BJ (cell line): ENCODE measurements at places on chromosomes 1 and 21.

- peak; percentile 34 for DNase-seq
These were observed 397.6 kb downstream of the LRRIQ3 start for GRCh38 chr1:73800376-73800775.

DNA sequence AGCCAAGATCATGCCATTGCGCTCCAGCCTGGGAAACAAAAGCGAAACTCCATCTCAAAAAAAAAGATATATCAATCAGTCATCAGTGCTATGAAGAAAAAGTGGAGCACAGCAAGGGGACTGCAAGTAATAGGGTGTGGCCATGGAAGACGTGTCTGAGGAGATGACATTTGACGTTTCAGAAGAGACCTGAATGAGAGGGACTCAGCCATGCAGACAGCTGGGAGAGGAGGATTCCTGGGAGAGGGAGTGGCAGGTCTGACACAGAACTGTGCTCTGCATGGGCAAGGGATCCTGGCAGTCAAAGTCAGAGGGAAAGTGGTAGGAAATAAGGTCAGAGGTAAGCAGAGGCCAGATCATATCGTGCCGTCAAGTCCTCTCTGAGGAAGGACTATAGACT lies 3.3 kb downstream of the LAX1 start:
- no peak for DNase-seq

- peak; percentile 100 for DNase-seq
These were observed 48.7 kb upstream of the COL6A2 start for GRCh38 chr21:46048926-46049889.

- DNase-seq = no peak
These were observed at the start of gene HJV for GRCh38 chr1:146021622-146022402. Gene HJV, minus strand, starts transcription at chr1:146021735. Its CDS starts 1,504 bp downstream, at chr1:146020231.

DNA sequence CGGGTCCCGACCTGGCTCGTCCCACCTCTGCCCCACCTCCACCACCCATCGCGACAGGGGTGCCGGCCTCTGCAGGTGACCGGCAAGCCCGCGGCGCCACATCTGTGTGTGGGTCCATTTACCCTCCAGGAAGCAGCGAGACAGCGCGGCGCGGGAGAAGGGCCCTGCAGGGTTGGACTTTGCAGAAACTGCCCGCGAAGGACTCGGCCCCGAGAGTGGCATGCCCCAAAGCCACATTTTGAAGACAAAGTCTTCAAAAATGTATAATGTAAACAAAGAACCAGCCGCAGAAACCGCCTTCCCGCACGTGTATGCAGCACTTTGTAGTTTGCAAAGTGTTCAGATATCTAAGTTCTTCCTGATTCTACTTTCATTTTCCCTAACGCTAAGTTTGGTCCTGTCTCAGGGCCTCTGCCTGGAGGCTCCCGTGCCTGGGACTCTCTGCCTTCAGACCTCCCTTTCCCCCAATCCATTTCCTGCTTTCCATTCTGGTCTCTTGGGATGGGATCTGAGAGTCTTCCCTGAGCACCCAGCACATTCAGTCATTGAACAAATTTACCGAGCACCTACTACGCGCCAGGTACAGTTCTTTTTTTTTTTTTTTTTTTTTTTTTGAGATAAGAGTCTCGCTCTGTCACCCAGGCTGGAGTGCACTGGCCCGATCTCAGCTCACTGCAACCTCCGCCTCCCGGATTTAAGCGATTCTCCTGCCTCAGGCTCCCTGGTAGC lies 524 bp upstream of the TMCO4 start:
- peak; percentile 42 for DNase-seq

DNA sequence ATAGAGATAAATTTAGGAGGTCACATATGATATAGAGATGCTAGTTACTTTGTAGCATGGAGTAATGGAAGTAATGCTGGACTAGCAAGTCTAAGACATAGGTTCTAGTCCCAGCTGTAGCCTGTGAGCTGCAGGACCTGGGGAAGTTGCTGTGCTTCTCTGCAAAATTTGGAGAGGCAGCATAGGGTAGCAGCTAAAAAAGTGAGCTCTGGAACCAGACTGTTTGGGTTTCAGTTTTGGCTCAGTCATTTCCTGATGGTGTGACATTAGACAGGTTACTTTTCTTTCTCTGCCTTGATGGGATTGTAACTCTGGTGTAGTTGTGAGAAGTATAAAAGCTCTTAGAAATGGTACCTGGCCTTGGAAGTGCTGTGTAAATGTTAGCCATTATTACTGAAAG lies 3.3 kb downstream of the METTL13 start:
- DNase-seq = no peak

DNA sequence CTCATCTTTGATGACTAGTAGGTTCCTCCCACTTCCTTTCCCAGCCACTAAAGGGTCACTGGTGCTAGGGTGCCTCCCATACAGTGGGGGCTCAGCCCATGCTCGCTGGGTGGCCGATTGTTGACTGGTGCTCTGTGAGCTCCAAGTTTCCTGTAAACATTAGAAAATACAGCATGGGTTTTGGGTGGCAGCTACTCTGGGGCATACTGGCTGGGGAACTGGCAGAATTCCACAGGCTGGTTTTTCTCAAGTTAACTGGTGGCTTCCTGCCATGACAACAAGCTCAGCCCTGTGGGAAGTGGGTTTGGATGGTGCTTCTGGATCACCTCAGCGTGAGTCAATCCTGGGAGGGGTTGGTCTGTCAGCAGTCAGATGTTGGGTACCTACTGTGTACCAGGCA lies 28.7 kb upstream of the CRNN start:
- DNase-seq = no peak

DNA sequence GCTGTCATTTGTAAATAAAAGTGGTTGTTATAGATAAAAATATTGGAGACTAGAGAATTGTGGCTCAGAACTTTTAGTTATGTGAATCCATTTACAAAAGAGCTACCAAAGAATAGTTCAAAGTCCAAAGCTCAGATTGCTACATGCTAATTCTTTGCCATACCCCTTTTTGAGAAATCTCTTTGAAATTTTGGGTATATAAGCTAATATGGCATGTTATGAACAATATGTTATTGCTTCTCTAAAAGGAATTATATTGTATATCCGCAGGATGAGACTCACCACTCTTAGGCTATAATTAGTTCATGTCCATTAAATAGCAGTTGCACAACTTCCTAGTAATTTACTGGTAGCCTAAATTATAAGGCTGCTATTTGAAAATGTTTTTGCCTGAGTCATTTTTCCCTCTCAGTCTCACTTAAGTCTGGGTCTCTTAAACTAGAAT lies 178.0 kb downstream of the ZNF281 start:
- peak; percentile 51 for DNase-seq

GRCh38 chr1:197917805-197918651 lies 856 bp downstream of the LHX9 start:
- no peak for DNase-seq

DNA sequence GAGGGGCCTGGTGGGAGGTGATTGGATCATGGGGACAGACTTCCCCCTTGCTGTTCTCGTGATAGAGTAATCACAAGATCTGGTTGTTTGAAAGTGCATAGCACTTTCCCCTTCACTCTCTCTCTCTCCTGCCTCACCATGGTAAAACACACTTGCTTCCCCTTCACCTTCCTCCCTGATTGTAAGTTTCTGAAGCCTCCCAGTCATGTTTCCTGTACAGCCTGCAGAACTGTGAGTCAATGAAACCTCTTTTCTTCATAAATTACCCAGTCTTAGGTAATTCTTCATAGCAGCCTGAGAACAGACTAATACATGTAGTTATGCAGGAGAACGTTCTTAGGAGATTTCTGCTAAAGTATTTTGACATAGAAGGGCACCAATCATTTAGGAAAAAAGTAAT lies 59.9 kb upstream of the FBXO28 start:
- DNase-seq = no peak

- no peak for DNase-seq
These were observed 9.8 kb downstream of the SCMH1 start for GRCh38 chr1:41232305-41232704.

DNA sequence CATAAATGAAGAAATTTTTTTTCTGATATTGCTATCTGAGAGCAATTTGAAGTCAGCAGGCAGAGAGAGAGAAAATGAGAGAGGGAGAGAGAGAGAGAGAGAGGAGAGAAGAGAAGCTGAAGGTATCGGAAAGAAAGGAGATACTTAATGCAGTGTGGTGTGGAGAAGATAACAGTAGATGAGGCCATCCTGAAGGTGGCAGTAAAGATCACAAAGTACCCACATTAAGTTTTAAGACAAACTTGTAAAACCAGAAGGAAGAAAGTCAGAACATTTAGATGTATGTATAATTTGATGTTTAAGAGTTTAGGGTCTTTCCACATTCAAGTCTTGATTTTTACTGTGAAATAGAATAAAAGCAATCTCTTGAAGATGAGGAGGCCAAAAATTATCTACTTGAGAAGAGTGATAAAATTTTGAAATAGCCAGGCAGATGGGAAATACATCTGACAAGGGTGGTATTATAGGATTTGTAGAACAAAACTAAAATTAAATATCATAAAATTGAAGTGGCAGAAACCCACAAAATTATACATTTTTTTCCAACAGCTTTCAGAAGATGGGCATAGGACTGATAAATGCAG lies 1753.4 kb downstream of the MRPL39 start:
- DNase-seq = no peak

GRCh38 chr21:20024741-20025140 lies 973.5 kb upstream of the NCAM2 start:
- no peak for DNase-seq
